ENCODE measurements at places on chromosomes 11 and 22.
A peak's percentile ranks its signal among the peaks of the same experiment; 100 is the strongest.

GRCh38 chr22:30444632-30445437, 19.3 kb downstream of the MTFP1 start:
- peak; percentile 10 for DNase-seq

GRCh38 chr11:15825976-15826650, 530.2 kb downstream of the SOX6 start:
- DNase-seq: no peak

GRCh38 chr11:134466156-134466555, 54.1 kb upstream of the B3GAT1 start:
- no peak for DNase-seq

DNA sequence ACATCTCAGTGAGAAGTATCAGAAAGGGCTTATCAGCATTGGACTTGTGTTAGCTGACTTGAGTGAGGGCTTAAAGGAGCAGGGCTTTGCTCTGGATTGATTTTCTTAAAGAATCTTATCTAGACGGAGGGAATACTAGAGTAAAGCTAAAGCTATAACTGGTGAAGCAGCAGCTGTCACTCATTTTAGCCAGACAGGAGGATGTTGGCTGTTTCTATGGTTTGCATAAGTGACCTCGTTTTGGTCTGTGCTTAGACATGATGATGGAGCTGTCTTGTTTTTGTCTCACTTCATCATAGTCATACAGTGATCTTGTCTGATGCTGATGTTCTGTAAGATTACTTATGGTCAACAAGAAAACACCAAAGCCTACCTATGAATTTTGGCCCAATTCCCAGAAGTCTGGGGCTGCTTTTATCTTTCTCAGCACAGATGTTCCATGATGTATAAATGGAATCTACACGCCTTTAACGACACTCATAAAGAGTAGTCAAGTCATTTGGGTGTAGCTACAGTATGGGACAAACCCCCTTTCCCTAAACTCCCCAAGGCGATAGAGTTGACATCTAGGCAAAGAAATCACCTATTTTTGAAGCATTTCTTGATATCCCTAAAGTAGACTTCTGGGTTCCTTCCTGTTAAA, 77.5 kb upstream of the UCP3 start:
- no peak for DNase-seq

DNA sequence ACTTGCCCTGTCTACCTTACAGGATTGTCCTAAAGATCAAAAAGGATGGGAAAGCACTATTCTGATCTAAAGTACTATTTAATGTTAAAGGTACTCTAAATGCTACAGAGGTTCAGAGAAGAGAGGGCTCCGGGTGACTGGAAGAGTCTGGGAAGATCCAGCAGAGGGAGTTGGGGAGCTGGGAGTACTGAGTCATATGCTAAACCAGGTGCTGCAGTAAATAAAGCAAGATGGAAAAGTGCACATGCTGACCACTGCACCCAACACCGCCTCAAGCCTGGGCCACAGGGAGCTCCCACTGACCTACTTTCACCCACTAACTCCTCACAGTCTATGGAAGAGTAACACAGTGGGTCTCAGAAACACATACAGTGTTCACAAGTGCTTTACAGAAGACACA, 49.3 kb downstream of the WT1 start:
- DNase-seq: no peak

- DNase-seq: no peak
Observed at GRCh38 chr11:29135504-29135903, 881.3 kb downstream of the KCNA4 start.
